ENCODE measurements at places on chromosomes 1 and 21. TPM values are rescaled to one million over a fixed set of nuclear protein-coding genes. Genes with fewer than 3 reads are reported as not detected.
A peak's percentile ranks its signal among the peaks of the same experiment; 100 is the strongest.

TRAPPC3 gene
- total RNA-seq: 33.7 TPM

PTAFR gene
- 2.6 TPM for total RNA-seq

OPRD1 gene
- 0.36 TPM for total RNA-seq

TAGLN2 gene
- total RNA-seq: 15.1 TPM

CCDC30 gene
- total RNA-seq: 22.2 TPM

TTC22 gene
- total RNA-seq: 0.18 TPM

E2F2 gene
- 3.1 TPM for total RNA-seq

HCRTR1 gene
- total RNA-seq: 0.64 TPM

CD164L2 gene
- total RNA-seq: not detected

PIGP gene
- 5.1 TPM for total RNA-seq

DNA sequence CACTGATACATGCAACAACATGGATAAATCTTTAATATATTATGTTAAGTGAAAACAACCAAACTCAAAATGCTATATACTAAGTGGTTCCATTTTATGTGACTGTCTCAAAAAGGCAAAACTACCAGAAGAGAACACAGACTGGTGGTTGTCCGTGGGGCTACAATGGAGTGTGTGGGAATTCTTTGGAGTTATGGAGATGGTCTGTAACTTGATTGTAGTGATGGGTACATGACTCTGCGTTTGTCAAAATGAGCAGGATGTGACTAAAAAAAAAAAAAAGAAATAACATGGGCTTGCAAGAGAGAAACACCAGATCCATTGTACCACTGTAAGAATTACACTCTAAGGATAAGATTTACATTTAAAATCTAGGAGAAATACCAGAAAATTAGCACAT is 52.2 kb upstream of the KIAA1614 start:
- DNase-seq: no peak

DNA sequence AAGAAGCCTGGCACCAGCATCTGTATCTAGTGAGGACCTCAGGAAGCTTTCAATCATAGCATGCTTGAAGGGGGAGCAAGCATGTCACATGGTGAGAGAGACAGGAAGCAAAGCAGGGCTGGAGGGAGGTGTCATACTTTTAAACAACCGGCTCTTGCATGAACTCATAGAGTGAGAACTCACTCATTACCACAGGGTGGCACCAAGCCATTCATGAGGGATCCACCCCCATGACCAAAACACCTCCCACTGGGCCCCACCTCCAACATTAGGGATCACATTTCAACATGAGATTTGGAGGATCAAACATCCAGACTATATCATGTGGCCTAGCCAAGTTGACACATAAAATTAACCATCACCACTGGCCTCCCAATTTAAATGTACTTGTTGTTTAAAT is 125.1 kb upstream of the KCND3 start:
- DNase-seq: no peak

- DNase-seq: no peak
Measured at GRCh38 chr21:36249576-36250422, 70.2 kb upstream of the MORC3 start.

DNA sequence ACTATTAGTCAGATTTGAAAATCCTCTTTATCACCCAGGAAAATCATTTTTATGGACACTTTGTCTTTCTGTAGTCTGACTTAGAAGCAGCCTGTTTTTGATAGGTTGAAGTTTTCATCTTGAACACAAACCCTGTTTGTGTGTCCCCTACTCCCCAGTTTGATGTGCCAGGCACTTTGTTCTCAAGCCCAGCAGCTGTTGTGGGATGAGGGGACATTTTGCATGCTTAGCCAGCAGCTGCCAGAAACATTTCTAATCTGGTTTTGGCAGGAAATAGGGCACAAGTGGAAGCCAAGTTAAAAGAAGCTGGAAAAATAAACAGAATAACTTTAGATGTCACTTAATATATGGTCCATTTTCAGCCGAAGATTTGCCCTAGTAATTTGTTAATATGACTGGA is 29.9 kb downstream of the ACTN2 start:
- DNase-seq: no peak

- DNase-seq: no peak
Measured at GRCh38 chr1:50527249-50527986, 104.2 kb upstream of the DMRTA2 start.

DNA sequence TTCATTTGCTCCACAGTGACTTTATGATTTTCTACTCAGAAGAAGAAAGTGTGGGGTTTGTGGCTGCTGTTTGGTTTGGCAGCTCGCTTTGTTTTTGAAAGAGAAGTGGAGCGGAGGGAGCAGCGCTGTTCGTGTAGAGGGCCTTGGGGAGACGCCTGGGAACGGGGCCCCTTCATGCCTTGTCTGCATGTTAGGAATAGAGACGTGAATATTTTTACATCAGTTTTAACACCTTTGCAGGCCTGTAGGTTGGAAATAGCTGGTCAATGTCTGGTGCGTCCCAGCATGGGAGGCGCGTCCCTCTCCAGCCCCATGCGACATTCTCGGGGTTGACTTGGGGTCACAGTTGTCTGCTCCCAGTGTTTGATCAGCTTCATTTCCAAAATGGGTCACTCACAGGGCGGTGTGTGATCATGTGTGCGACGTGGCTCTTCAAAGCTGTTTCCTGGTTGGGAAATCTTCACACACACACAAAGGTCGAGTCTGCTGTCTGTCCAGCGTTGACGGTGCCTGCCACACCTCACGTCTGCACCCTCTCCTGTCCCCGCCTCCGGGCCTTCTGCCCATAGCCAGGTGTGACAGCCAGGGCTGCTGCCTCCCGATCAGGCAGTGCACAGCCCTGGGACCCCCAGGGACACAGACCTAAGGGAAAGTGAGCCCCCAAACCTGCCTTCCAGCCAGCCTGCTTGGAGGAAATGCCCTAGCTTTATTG is 149.2 kb downstream of the PSMG1 start:
- DNase-seq: no peak

- peak; percentile 4 for DNase-seq
Measured at GRCh38 chr1:91622616-91623015, 122.0 kb downstream of the CDC7 start.

DNA sequence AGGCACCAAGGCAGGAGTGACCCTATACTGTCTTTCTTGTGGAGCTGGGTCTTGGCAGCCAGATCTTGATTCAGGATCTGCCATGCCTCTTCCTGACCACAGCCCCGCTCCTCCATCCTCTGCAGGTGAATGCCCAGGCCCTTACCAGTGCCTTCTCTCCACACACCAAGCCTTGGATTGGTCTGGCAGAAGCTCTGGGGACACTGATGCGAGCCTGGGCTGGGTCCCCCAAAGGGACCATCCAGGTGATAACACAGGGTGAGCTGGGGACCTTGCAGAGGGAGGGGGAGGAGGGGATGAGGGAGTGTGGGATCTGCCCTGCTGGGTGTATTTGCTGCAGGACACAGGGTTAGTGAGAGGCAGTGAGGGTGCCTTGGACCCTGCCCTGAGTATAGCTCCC is 28.4 kb downstream of the HMGCS2 start:
- no peak for DNase-seq

GRCh38 chr1:101051688-101052638 is 26.4 kb upstream of the DPH5 start:
- DNase-seq: no peak

GRCh38 chr1:204304067-204304466 is 55.7 kb downstream of the PLEKHA6 start:
- DNase-seq: no peak

GRCh38 chr1:68675336-68675735 is 178.5 kb upstream of the DEPDC1 start:
- DNase-seq: no peak

GRCh38 chr1:108646648-108647269 is 14.1 kb downstream of the HENMT1 start:
- no peak for DNase-seq

DNA sequence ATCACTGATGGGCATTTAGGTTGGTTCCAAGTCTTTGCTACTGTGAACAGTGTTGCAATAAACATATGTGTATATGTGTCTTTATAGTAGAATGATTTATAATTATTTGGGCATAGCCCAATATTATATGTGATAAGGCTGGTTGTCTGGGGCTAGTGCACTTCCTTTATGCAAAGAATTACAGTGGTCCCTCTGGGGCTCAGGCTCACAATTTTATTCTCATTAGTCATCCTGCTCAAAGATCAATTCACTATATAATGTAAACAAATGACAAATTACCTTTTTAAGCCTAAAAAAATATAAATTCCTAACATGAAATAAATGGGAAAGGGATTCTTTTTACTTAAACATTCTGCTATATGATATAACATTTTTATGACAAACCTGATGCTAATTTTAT is 5.0 kb downstream of the PLPPR4 start:
- no peak for DNase-seq

DNA sequence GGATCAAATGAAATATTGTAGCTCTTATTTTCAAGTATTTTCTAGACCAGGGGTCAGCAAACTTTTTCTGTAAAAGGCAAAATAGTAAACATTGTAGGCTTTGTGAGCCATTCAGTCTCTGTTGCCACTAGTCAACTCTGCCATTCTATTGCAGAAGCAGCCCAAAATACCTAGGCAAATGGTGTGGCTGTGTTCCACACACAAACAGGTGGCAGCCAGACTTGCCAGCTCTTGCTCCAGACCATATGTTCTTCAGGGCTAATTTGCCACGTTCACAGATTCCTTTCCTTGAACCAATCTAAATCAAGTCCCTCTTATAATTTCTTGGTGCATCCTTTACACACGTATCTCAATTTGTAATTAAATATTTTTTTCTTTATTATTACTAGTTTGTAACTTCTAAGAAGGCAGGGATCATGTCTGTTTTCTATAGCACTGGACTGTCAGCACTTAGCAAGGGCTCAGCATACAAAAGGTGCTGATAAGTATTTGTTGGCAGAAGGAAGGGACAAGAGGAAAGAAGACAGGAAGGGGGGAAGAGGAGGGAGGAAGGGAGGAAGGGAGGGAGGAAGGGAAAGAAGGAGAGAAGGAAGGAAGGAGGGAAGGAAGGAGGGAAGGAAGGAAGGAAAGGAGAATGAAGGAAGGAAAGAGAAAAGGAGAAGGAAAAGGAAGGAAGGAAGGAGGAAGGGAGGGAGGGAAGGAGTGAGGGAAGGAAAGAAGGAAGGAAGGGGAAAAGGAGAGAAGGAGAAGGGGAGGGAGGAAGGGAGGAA is 106.5 kb upstream of the EDEM3 start:
- peak; percentile 82 for DNase-seq

- DNase-seq: no peak
Measured at GRCh38 chr1:205907794-205908193, 35.5 kb downstream of the SLC26A9 start.

DNA sequence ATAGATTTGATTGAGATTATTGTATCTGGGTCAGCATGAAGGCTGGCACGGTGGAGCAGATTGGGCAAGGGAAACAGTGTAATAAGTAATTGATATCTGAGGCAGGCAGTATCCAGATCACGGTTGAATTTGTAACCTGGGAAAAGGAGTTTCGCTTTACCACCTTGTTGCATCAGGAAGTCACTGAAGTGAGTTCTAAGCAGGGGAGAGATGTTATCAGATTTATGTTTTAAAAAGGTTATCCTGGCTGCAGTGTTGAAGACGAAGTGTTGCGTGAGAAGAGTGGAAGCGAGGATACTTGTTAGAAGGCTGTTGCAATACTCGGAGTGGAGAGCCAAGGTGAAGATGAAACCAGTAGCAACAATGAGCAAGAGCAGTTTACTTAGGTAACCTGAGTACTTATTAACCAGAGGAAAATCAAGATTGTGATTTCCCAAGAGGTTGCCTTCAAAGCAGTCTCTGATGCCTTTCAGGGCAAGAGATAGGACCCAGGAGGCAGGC is 77.8 kb downstream of the LHX9 start:
- DNase-seq: no peak

DNA sequence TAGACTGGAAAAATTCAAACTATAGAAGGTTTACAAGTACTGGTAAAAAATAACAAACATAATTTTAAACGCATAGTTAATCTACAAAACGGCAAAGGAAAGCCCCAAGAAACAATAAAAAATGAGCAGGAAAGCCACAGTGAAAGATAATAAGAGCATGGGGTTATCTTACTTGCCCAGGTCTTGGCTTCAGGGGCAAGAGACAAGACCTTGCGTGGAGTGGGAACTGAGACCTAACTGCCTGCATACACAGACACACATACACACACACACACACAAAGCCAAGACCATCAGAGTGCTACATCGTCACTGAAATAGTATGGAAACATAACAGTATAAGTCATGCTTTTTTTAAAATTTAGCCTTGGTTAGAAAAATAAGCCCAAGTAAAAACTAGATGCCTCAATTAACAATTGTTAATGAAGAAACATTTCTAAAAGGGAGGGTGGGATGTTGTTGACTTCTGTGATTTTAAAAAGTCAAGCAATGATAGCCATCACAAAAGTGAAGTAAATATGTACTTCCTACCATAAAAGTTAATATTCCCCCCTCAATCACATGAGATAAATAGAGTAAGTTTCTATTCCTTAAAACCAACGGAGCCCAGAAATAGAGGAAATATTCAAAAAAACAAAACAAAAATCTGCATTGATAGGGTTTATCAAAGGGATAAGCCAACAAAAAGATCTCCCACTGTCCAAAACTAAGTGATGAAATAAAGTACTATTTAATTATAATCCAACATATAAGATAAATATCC is 29.4 kb upstream of the CRP start:
- DNase-seq: no peak

Data from cerebellum (tissue), 4 donors.